ENCODE measurements at places on chromosomes 2 and 18.

DNA sequence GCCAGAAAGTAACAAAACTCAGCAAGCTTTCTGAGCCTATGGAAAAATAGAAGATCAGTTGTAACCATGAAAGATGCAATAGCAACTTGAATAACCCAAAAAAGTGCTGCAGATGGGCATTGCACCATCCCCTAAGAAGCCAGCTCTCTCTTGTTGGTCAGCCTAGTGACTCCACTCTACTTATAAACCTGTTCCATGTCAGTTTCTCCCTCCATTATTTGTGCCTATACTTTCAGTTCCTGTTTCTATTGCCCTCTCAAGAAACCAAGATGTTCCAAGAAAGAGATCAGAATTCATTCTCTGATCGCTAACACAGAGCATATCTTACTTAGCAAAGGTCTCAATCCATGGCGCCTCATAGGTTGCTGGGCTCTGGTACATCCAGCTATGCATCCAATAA is 170.3 kb upstream of the MAP2 start:
- no peak for DNase-seq

DNA sequence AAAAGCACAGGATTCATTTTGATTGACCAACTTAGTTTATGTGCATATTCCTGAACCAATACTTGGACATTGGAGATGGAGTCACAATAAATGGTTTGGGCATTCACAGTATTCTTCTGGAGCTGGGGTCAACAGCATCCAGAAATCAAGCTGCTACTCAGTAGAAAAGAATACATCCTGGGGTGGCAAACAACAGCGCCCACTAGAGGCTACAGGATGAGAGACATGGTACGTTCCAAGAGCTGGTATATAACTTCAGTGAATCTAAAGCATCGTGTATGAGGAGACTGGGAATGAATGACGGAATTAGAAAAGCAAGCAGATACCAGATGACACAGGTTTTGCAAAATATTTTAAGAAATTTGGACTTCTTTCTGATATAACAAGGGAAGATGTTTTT is 142.9 kb upstream of the FIGN start:
- no peak for DNase-seq

DNA sequence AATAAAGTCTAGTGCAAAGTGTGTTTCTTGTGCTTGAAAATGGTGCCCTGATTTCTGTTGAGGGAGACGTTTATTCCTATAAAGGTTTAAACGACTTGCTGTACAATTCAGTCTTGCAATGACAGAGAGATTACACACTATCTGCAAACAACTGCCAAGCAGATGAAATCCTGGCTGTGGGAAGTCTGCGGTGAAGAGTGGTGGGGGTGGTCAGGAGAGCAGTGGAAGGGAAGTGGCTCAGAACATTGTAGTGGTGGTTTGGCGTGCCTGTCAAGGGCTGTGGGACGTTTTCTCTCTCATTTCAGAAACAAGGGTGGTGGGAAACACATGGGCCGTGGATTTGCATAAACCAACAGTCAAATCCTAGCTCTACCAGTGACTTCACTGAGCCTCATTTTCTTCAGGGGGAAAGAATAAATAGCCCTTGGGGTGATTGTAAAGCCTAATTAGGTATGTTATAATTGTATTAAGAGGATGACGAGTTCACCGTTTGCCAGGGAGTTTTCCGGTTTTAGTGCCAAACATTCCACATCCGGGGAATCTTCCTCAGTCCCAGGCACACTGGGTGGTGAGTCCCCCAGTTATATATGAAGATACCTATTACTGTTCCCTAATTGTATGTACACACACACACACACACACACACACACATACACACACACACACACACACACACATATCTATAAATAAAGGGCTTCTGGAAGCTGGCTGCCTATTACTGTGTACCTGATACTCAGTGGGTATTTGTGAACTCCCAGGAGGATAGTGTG is 115.0 kb downstream of the SPTBN1 start:
- no peak for DNase-seq

- DNase-seq, result no peak
Observed at GRCh38 chr2:189561371-189562038, 19.1 kb downstream of the SLC40A1 start.

DNA sequence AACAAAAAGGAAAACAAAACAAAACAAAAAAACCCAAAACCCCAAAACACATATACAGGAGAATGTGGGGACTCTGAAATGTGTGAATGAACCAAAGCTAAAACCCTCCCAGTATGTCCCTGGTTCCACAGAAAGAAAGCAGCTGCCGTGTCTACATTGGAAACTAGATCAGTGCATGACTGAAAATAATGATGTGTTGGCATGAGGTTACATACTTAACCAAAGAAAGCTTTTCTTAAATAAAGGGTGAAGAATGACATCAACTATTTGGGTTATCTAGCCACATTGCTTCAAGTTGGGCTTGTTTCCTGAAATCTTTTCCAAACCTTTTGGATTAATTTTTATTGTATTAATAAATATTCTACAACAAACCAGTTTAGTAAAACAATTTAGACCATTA is 91.9 kb upstream of the FN1 start:
- no peak for DNase-seq

GRCh38 chr2:216083464-216084281 is 2.0 kb downstream of the TMEM169 start:
- DNase-seq, result no peak

- no peak for DNase-seq
Observed at GRCh38 chr2:198715302-198715835, 742.4 kb downstream of the SATB2 start.

DNA sequence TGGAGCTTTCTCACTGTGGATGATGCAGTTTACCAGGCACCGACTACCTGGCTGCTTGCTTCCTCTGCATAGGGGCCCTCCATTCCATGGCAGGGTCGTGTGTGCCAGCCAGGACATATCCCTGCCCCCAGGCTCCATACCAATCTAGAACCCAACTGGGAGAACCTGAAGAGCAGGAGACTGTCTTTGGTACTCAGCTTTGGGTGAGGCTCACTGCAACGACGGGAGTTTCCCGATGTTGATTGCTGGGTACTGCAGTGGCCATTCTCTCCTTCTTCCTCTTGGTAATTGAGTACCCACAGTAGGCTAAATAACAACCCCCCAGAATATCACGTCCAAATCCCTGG is 133.3 kb upstream of the SERTAD2 start:
- DNase-seq, result no peak

- no peak for DNase-seq
Observed at GRCh38 chr18:9539938-9540337, 64.6 kb downstream of the RALBP1 start.

DNA sequence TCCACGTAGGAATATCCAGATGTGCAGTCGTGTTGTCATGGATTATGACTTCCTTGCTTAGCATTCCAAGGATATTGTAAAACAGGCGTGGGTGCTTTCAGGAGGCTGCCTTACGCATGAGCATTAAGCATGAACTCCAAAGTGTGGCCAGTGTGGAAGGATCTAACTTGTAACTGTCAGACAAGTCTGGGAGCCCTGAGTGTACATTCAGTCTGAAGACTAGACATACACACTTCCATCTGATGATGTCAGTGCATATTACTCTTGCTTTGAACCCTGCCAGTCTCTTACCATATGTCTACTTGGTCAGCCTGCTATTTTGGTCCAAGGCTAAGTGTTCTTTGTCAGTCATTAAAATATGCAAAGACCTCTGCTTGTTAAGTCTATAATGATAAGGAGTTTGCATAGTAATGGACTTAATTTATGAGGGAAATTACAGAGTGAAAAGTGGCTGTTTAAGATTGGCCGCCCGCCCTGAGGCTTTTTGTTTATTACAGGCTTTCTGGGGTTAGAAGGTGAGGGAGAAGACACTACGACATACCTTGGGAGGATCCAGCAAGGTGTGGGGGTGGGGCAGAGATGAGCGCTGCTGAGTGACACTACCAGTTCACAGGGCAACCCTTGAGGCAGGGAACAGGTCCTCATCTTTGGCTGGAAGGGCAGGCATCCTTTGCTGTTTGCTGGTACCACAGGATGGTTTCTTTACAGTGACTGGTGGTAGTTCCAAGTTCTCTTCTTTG is 48.3 kb downstream of the CABLES1 start:
- DNase-seq, result no peak

- DNase-seq, result no peak
Observed at GRCh38 chr2:32895424-32895823, 51.3 kb upstream of the LTBP1 start.

- DNase-seq, result no peak
Observed at GRCh38 chr18:39839782-39840181, 2115.3 kb upstream of the PIK3C3 start.

DNA sequence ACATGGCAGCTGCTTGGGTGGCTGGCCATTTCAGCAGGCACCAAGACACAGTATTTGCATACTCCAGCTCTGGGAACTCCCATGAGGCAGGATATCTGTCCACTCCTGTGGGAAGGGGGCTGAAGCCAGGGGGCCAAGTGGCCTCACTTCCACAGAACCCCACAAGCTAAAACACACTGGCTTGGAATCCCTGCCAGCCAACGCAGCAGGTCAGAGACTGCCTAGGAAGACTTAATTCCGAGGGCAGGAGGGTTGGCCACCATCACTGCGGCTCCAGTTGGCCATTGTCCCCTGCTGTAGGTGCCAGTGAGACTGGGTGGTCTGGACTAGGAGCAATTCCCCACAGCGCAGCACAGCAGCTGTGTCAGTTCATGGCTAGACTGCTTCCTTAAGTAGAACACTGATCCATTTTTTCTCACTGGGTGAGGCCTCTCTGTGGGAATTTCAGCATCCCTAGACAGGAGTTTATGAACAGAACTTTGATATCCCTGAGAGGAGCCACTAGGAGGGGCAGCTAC is 52.0 kb downstream of the SPAG16 start:
- no peak for DNase-seq

GRCh38 chr18:53375621-53376020 is 848.8 kb downstream of the MBD2 start:
- no peak for DNase-seq

GRCh38 chr18:22489704-22490103 is 72.0 kb upstream of the CTAGE1 start:
- no peak for DNase-seq

DNA sequence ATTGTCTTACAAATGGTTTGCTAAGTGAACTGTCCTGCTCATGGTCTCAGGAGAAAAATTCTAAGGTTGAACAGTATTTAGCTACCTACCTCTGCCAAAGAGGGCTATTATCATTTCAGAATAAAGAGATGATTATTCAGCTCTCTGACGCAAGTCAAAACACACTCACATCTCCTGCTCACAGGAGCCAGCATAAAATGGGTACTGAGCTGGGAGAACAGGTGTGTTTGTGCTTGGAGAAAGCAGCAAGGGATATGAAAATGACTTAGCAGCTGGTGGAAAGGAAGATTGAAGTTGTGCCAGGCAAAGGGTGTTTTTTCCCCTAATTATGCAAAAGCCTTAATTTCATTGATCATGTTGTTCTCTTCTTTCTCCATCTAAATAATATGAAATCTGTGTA is 47.3 kb upstream of the TANK start:
- DNase-seq, result no peak

DNA sequence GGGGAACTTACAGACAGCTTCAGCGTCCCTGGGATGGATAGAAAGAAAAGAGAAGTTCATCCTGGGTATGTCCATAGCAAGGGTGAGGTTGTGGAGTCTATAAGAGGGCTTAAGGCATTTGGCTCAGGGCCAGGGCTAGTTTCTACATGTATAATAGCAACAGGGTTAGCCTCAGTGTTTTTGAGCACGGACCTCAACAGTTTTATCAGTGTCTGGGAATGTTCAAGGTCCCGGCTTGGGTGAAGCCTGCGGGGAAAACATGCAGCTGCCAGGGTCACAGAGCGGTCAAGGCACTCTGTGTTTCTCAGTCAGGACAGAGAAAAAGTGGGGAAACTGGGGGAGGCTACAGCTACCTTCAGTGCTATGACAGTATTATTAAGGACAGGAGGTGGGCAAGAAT is 427.7 kb upstream of the HS6ST1 start:
- DNase-seq, result no peak

GRCh38 chr2:20762945-20763683 is 59.8 kb downstream of the LDAH start:
- no peak for DNase-seq

DNA sequence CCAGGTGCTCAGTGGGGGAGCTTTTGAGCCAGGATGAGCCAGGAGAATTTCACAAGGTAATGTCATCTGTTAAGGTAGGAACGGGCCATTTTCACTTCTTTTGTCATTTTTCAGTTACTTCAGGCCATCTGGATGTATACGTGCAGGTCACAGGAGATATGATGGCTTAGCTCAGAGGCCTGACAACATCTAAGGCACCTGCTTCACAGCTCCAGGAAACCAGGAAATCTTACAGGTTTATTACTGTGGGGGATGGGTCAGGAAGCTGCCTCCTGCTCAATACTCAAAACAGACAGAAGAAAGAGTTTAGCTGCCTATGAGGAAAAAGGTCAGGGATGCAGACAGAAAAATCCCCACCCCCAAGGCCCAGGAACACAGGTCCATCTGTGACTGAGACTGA is 364.3 kb upstream of the LRP1B start:
- DNase-seq, result no peak

- DNase-seq, result no peak
Observed at GRCh38 chr2:29293830-29294438, 178.7 kb downstream of the CLIP4 start.

DNA sequence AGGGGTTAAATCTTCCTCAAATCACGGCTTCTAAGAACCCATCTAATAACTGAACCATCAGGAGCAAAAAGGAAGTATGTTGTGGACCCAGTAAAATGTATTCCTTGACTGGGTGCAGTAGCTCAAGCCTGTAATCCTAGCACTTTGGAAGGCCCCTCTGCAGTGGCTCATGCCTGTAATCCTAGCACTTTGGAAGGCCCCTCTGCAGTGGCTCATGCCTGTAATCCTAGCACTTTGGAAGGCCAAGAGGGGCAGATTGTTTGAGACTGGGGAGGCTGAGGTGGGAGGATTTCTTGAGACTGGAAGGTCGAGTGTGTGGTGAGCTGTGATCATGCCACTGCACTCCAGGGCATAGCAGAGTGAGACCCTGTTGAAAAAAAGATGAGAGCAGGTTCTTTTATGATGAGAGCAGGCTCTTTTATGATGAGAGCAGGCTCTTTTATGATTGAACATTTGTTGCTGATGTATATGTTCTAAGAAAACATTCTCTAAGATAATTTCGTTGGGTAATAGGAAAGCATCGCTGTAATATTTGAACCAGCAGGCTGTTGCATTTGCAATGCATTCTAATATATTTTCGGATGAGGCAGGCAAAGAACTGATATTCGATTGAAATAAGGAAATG is 3.5 kb upstream of the PARD6G start:
- no peak for DNase-seq

DNA sequence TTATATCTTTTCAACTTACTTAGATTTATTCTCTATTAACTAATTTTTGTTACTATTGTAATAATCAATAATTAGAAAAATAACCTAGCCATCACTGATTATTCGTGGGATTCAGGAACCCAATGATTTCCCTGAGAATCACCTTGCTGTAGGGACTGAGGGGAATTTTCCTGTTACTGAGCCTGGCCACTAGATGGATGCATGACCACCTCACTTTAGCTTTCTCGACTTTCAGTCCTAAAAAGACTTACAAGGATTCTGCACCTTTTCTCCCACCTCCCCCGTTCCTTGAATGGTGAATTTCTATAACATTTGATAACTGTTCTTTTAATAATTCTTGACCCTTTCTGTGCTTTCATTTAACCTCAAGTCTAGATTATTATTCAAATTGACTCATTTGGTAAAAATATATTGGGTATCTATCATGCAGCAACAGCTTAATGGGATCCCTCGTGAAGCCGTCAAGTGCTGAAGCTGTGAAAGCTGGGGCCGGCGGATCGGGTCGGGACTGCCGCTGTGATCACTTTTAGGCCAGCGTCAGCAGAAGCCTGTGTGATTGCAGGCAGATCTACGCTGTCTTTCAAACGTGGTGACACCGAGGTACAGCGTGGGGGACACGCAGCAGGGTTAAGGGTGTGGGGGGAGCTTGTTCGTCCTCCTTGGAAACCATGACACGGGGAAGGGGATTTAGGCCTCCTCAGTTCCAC is 38.8 kb upstream of the TMEM18 start:
- no peak for DNase-seq

GRCh38 chr2:5911718-5912117 is 219.5 kb downstream of the SOX11 start:
- no peak for DNase-seq
